ENCODE measurements at places on chromosomes 5 and 9.

DNA sequence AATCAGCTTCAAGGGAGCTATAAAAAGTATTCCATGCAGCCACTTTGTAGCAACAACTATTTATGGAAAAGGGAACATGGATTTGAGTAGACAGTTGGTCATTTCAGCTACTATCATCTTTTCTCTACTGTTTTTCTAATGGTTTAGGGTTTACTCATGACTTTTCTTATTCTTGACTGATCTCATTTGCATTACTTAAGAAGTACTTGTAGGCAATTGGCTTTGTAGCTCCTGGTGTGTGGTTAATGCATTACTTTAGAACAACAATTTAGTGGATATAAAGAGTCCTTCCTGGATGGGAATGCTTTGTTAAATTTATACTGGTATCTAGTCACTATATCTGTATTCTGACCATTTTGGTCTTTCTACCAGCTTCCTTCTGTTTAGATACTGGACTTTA is 59.8 kb upstream of the NTRK2 start:
- no peak for DNase-seq

GRCh38 chr5:96481009-96481786 is 48.1 kb upstream of the PCSK1 start:
- no peak for DNase-seq

DNA sequence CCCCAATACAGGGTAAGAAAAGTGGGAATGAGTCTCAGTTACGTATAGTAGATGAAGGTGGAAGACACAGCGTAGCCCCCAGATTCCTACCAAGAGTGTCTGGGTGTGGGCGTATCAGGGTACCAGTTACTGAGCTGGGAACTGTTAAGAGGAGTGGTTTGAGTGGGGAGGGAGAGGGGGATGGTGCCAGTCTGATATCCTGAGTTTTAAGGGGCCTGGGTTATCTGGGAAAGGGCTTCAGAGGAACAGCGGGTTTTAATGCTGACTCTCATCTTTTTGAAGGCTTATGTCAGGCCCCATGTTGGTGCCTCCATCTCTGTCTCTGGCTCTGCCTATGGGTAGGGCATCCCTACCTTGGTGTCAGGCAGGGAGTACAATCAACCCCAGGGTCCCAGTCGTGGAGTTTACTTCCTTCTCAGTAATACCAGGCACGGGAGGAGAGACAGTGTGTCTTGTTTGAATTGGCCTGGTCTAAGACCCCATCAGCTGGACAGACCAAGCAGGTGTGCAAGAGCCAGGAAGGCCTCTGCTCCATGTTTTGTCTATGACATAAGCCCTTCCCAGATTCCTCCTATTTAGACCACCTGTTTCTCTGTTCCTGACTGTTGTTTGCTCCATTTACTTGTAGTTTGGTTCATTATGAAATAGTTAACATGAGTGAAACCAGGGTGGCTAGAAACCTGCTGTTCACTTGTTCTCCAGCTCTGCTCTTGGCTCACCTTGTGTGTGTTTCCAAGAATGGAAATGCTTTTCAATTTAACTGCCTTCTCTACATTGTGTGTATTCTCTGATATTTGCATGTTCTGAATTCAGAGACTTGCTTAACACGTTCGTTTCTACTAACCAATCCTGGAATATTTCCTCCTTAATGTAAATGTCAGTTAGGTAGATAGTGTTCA is 125.6 kb downstream of the DAB2IP start:
- no peak for DNase-seq

GRCh38 chr9:134559013-134559412 is 82.6 kb upstream of the COL5A1 start:
- no peak for DNase-seq

DNA sequence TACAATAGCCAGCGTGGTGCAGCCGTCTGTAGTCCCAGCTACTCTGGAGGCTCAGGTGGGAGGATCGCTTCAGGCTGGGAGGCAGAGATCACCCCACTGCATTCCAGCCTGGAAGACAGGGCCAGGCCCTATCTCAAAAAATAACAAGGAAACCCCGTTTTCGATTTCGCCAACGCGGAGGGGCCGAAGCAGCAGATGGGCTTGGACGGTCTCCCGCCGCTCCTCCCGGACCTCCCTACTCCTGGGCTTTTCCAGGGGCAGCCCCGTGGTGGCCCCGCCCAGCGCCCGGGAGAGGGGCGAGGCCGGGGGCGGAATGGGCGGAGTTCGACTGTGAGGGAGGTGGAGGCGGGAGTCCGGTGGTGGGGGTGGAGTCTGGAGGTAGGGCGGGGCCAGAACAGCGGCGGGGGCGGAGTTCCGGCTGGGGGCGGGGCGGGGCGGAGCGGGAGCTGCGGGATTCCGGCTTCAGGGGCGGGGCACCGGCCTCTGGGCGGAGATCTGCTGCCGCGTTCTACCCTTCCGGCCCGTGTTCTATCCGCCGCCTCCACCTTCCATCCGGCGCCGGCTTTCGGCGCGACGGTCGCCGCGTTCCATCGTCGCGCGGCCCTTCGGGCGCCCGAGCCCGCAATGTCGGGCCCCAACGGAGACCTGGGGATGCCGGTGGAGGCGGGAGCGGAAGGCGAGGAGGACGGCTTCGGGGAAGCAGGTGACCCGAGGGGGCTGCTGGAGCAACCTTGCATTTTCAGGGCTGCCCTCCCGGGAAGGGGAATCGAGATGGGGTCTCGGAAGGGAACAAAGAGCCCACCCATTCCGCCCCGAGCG is at the start of gene BBLN:
BBLN (plus strand) TSS at position 482 of the 819 bp plus-strand sequence; CDS start at position 625, 143 bp downstream.
- DNase-seq = peak; percentile 92

Data from stimulated activated naive CD4-positive, alpha-beta T cell (primary cell).